ENCODE measurements at places on chromosomes 2 and 18. TPM values are rescaled to one million over a fixed set of nuclear protein-coding genes. Genes with fewer than 3 reads are reported as not detected.

GRCh38 chr2:96083064-96083939, 33.1 kb downstream of the ADRA2B start:
- peaks cover 17% of the 10 kb centered on the region for H3K27me3 ChIP-seq
- peaks cover 2% of the 10 kb centered on the region for H3K4me1 ChIP-seq
- peaks cover 5% of the 10 kb centered on the region for H3K36me3 ChIP-seq

GRCh38 chr2:18611184-18611583, 21.8 kb upstream of the NT5C1B start:
- no peak overlapping the region for H3K27ac ChIP-seq
- H3K4me1 ChIP-seq, result no peaks in the 10 kb centered on the region
- no peak for DNase-seq
- no peaks in the 10 kb centered on the region for H3K36me3 ChIP-seq
- H3K4me3 ChIP-seq, result no peak overlapping the region

DNA sequence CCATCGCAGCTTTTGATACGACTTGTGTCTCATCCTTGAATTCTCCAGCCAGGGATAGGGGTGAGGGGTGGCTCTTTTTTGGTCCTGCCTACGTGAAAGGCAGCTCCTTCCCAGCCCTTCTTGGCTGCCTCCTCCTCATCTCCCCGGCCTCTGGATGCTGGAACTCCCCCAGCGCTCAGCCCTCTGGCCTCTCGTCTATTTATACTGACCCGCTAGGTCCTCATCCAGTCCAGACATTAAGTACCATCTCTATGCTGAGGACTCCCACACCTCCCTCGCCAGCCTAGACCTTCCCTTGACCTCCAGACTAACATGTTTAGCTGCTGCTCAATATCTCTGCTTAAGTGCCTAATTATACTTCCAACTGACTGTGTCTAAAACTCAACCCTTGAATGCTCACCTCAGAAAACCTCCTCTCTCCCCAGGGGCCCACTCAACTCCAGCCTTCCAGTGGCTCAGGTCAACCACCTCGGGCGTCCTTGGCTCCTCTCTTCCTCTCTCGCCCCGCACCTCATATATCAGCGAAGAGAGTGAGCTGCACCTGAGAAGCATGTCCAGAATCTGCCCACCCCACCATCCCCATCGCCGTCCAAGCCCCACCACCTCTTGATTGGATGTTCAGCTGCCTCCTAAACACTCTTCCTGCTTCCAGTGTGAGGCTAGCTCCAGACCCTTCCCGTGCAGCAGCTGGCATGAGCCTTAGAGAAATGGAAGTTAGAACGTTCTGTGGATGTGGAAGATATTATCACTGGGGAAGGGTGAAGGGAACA, 34.8 kb downstream of the TOGARAM2 start:
- H3K4me3 ChIP-seq, result peak overlapping the region; percentile 90
- peaks cover 58% of the 10 kb centered on the region for H3K4me1 ChIP-seq
- no peak for DNase-seq
- peak overlapping the region; percentile 100 for H3K27ac ChIP-seq

DNA sequence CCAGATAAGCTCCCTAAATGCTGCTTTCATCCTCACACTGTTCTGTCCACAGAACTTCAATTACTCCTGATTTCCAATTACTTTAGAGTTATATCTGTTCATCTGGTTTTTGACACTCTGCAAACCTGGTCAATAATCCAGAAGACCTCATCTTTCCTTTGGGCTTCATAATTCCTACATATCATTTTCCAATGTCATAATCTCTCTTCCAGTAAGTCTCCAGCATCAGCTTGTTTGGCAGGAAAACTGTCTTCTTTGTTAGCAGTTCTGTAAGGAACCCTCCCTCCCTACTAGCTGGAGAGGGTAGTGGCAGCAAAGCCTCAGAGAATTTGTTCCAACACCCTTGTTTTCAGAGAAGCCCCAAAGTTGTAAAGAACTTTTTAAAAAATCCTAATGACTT, 11.9 kb upstream of the SLC14A1 start:
- no peak overlapping the region for H3K4me3 ChIP-seq
- no peak for DNase-seq
- H3K36me3 ChIP-seq, result no peaks in the 10 kb centered on the region
- H3K4me1 ChIP-seq, result no peaks in the 10 kb centered on the region

- no peaks in the 10 kb centered on the region for H3K36me3 ChIP-seq
- no peak for DNase-seq
- H3K4me1 ChIP-seq, result peaks cover 8% of the 10 kb centered on the region
- H3K4me3 ChIP-seq, result no peak overlapping the region
Measured at GRCh38 chr2:26168785-26169184, 4.1 kb upstream of the GAREM2 start.

The MERTK gene
- 0.13 TPM for total RNA-seq

The REG3A gene
- total RNA-seq, result not detected

The EFHD1 gene
- 1.1 TPM for total RNA-seq

The PTPRN gene
- 2.6 TPM for total RNA-seq

Data from T-helper 17 cell (primary cell).